Left kidney (tissue), 8 donors: ENCODE measurements at places on chromosomes 3 and 15. TPM values are rescaled to one million over a fixed set of nuclear protein-coding genes. Genes with fewer than 3 reads are reported as not detected.

The STXBP5L gene
- polyA plus RNA-seq: 0.33 TPM

The TIGIT gene
- polyA plus RNA-seq: 0.08 TPM

The LEKR1 gene
- polyA plus RNA-seq: 3.2 TPM

The TGM5 gene
- not detected for polyA plus RNA-seq

The KBTBD12 gene
- polyA plus RNA-seq: 1.5 TPM

The MAP2K1 gene
- polyA plus RNA-seq: 52.0 TPM

The POC1A gene
- polyA plus RNA-seq: 10.5 TPM

The IL5RA gene
- 0.73 TPM for polyA plus RNA-seq

The SLC12A1 gene
- 433 TPM for polyA plus RNA-seq

The C3orf80 gene
- 0.45 TPM for polyA plus RNA-seq

The LTK gene
- 1.7 TPM for polyA plus RNA-seq

The MOBP gene
- polyA plus RNA-seq: 0.22 TPM

The PCSK6 gene
- 7.0 TPM for polyA plus RNA-seq

The ERICH6 gene
- 1.0 TPM for polyA plus RNA-seq

The WDR76 gene
- 20.4 TPM for polyA plus RNA-seq

The GPR15 gene
- not detected for polyA plus RNA-seq

The GPR87 gene
- not detected for polyA plus RNA-seq
